Sciatic nerve (tissue), 2 donors: ENCODE measurements at places on chromosomes 4 and X.
A peak's percentile ranks its signal among the peaks of the same experiment; 100 is the strongest.

GRCh38 chrX:28015993-28016392 lies 34.7 kb upstream of the DCAF8L1 start:
- no peak for DNase-seq

- no peak for DNase-seq
Observed at GRCh38 chr4:147340591-147341120, 140.2 kb upstream of the EDNRA start.

GRCh38 chrX:100600758-100601157 lies 16.0 kb downstream of the TNMD start:
- no peak for DNase-seq

DNA sequence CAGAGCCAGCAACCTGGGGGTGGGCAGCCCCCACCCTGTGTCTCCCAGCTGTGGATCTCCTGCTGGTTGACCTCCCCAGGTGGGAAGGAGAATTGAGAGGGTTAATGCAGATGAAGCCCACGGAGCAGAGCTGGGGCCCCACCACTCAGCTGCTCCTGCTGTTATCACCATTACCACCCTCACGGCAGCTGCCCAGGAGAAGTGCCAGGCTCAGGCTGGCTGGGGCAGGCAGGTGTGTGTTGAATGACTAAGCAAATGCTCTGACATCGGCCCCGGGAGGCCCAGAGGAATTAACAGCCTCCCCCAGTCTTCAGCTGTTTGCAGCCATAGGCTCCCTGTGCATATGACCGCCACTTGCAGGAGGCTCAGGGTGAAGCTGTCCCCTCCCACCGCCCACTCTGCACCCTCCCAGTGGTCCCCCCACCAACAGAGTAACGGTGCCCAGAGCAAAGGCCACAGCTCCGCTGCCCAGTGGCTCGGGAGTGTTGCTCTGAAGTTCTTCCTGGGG lies 133.8 kb downstream of the CPZ start:
- DNase-seq: peak; percentile 19

GRCh38 chr4:73679836-73680235 lies 59.6 kb upstream of the RASSF6 start:
- DNase-seq: no peak

- no peak for DNase-seq
Observed at GRCh38 chrX:97332963-97333362, 449.3 kb downstream of the RPA4 start.

DNA sequence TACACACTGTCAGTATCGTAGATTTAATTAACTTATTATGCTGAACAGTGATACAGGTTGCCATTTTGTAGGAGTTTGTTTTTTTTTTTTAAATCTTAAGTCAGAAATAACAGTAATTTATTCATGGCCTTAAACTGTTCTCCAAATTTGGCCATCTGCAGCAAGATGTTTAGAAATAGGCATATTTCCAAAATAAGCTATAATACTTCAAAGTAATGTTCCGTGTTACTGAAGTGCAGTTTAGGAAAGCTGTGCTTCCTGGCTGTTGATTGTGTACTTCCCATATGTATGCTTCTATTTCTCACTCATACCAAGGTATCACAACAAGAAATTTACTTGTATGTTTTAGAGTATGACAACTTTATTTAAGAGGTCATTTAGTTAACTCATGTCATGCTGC lies 28.9 kb downstream of the CPEB2 start:
- no peak for DNase-seq

DNA sequence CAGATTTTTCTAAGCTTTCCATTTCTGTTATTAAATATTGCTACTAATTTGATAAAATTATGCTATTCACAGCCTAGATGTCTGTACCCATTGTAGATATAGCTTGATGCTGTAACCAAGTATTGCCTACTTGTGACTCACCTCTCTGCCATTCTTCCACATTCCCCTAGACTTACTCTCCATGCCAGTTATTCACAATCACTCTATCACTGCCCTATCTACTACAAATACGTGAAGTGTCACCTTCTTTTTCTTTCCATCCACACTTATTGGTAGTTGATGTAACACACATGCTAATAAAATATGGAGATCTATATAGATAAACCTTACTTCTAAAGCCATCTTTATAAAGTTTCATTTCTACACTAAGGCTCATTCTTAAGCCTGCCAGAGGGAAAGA lies 179.4 kb upstream of the PACRGL start:
- DNase-seq: no peak

- no peak for DNase-seq
Observed at GRCh38 chr4:163495900-163496299, 1.4 kb downstream of the TMA16 start.

- no peak for DNase-seq
Observed at GRCh38 chrX:20974326-20974725, 399.9 kb upstream of the CNKSR2 start.

GRCh38 chr4:75916091-75916661 lies 13.9 kb upstream of the PPEF2 start:
- no peak for DNase-seq

DNA sequence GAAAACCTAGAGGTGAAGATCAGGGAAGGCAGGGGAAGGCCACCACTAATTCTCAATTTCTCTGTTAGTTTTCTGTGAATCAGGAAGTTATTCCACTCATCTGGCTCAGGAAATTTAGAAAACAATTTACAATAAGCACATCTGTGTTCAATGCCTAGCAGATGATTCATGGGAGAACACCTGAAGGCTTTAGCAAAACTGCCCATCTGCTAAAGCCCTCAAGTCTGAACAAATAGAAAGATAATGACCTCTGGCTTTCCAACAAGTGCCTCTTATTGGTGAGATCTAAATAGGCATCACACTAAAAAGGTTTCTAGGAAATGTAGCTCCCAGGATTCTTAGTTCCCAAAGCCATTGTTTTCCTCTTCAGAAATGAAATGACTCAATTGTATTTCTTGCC lies 122.1 kb upstream of the GNPDA2 start:
- DNase-seq: no peak

DNA sequence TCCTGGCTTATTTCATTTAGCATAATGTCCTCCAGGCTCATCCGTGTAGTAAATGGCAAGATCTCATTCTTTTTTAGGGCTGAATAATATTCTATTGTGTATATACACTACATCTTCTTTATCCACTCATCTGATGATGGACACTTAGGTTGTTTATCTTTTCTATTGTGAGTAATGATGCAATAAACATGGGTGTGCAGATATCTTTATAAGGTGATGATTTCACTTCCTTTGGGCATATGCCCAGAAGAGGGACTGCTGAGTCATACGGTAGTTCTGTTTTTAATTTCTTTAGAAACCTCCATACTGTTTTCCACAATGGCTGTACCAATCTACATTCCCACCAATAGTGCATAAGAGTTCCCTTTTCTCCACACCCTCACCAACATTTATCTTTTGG lies 317.6 kb upstream of the CNKSR2 start:
- no peak for DNase-seq

GRCh38 chr4:158213466-158213865 lies 3.2 kb downstream of the TMEM144 start:
- DNase-seq: no peak

DNA sequence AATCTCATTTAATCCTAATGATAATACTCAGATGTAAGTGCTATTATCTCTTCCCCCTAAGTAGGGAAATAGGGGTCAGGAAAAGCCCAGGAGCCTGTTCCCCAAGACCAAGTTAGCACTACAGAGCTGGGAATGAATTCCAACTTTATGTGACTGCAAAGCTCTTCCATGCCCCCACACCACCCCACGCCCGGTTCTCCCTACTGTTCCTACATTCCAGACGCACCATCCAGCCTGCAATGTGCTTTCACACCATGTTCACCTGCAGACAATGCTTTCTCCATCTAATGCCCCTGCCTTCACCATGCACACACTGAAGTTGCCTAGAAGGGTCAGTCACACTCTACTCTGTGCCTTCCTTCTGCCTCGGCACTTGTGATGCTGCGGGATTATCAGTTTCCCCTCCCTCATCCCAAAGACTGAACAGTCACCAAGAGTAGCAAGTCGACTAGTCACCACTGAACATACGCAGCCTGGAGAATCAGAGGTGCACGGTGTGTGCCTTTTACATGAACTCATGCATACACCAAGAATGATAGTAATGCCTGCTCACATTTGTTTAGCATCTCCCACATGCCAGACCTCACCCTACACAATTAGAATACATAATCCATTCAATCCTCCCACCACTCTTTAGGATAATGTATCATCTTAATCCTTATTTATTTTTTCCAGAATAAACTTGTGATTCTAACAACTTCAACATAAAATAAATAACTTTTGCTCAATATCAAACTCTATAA lies 14.2 kb downstream of the SORBS2 start:
- no peak for DNase-seq

DNA sequence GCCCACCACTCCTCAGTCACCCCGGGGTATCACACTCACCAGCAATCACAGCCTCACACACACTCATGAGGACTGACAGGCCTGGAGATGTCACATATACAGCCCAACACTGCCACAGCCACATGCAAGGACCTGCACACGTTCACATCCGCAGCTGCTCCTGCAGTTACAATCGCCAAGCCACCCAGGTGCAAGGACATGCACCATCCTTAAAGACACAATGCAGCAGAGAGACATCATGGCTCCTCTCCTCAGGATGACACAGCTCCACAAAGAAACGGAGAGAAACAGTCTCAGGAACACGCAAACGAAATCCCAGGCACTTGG lies 1.1 kb downstream of the PCSK1N start:
- peak; percentile 7 for DNase-seq

DNA sequence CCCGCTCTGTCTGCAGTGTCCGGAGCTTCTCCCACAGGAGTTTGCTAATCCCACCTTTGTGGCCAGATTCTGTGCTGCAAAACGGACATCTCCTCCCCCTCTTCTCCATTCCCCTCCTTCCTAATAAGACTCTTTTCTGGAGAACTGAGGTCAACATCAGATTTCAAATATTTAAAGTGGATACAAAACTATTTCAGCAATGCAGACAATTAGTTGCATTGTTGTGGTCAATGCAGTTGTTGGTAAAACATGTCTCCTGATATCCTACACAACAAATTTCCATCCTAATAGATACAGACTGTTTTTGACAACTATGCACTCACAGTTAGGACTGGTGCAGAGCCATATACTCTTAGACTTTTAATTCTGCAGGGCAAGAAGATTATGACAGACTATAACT lies 5.1 kb upstream of the MCUB start:
- no peak for DNase-seq

DNA sequence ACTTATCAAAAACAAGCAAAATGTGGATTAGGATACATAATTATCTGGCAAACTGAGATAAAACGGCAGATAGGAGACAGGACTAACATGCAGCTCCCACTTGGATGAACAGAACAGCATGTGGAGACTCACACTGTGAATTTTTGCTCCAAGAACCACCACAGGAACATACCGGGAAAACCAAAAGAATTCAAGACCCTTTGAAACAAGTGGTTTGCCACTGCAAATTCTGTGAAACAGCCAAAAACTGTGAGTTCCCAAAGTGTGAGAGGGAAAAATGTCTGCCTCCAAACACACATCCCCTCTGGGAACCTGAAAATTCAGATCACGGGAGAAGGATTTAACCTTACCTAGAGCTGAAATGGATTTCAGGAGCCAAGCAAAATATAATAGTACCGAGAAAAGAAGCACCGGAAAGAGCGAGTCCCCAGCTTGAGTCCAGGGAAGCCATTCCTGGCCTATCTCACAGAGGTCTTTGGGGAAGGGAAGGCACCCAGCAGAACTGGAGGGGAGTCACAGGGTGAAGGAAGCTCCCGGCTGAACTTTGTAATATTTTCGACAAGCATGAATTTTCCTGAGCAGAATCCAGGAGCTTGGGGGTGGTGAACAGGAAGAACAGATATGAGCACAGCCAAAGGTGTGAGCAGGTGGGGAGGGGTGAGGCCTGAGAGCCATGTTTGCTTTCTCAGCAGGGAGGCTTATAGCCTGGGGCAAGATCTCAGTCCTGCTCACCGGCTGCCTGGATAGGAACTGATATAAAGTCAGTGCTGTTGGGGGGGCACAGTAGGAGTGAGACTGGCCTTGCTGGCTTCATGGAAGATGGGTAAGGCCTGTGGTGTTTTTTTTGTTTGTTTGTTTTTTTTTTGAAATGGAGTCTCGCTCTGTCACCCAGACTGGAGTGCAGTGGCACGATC lies 23.9 kb downstream of the MANBA start:
- no peak for DNase-seq

GRCh38 chr4:47118192-47118929 lies 87.0 kb downstream of the GABRB1 start:
- DNase-seq: no peak

- DNase-seq: no peak
Observed at GRCh38 chrX:140447150-140447549, 57.7 kb downstream of the SOX3 start.

DNA sequence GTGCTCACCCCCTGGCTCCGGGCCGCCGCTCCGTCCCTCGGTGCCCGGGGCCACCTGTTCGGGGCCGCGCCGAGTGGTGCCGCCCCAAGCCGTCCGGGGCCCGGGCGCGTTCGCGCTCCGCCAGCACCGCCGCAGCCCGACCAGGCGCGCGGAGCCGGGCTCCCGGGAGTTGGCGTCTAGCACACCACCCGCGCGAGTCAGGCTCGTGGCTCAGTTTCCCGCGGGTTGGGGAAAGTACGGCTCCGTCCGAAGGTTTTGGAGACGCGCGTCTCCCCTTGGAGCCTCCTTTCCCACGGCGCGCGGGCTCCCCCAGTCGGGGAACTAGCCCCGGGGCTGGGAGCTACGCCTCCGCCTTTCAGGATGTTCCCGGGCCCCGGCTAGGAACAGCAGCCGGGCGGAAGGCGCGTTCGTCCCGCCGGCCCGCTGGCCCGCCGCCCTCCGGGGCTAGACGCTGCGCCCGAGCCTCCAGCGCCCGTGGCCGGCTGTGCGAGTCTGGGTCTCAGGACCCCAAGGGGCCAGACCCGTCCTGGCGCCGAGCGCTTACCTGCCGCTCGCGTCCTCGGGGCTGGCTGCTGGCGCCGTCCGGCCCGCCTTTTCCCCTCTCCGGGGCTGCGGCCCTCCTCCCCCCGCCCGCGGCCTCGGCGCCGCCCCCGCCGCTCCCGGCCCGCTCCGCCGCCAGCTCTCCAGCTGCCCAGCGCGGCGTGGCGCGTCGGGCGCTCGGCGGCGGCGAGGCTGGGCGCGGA lies at the start of gene ADGRG2:
ADGRG2 (minus strand) TSS at position 571 of the 743 bp plus-strand sequence. CDS start 53,634 bp downstream, outside the sequence.
- peak; percentile 63 for DNase-seq

DNA sequence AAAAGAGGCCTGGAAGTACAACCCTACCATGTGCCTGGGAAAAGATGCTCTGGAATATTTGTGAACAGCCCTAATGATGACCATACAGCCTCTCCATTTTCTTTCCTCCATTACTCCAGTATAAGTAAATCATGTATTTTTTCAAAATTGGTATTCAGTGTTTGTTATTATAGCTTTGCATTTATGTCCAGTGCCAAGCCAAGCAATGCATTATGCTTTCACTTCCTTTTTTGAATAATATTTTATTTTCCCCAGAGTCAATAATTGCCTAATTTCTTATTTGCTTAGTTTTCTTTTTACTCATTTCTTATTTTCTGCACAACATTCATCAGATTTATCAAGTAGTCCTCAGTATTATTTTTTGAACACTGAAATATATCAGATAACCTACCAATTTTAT lies 49.3 kb upstream of the EOLA2 start:
- DNase-seq: no peak

GRCh38 chr4:56078866-56079265 lies 130.1 kb downstream of the CEP135 start:
- DNase-seq: no peak

- no peak for DNase-seq
Observed at GRCh38 chr4:141410839-141411238, 190.1 kb downstream of the ZNF330 start.
